ENCODE measurements at places on chromosomes 6 and 20.

DNA sequence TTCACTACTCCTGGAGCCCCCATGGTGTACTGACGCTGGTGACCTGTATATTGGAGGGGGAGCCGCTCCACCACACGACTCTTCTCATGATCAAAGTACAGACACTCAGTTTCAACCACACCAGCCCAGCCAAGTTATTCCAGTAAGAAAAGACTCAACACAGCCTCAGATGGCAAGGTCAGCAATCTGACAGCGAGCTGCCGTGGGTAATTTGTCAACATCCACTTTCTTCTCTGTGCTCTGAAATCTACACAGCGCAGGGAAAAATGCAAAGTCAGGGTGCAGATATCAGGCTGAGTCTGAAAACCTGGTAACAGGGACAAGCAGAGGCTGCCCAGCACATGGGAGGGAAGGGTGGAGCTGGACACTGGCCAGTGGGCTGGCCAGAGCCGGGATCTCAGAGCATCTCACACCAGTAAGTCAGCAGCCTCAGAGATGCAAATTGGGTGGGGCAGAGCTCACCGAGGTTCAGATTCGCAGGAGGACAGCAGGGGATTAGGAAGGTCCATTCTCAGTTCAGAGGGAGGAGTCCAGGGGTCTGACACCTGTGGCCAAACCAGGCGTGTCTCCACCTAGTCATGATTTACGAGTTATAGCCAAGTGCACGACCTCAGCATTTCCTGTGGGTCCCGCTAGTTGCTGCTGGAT, 44.5 kb upstream of the RPS6KA2 start:
- no peak for DNase-seq

DNA sequence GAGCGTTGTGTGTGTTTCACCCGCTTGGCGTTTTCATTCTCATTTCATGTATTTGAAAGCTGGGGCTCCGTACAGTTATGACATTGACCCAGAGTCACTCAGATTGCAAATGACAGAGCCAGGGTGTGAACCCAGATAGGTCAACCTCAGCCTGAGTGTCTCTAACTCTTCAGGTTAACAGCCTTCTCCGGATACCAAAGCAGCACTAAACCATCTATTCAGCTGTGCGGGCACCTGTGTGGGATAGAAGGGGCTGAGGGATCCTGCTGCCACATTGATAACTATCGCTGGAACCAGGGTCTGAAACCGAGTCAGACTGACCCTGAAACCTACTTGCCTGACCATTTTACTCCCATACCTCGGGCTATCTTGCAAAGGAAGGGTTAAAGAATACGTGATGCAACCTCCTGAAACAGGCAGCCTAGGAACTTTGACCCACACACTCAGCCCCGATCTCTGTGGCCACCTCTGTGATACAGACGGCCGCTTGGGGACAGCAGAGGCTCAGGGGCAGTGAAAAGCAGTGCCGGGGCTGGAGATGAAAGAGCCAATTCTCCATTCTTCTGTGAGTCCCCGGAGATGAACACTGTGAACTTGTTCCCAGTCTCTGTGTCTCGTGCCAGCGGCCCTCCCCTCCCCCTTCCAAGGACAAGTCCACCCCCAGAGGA, 233.5 kb upstream of the QKI start:
- DNase-seq, result no peak

GRCh38 chr6:106736502-106736901, 107.1 kb downstream of the QRSL1 start:
- DNase-seq, result no peak

DNA sequence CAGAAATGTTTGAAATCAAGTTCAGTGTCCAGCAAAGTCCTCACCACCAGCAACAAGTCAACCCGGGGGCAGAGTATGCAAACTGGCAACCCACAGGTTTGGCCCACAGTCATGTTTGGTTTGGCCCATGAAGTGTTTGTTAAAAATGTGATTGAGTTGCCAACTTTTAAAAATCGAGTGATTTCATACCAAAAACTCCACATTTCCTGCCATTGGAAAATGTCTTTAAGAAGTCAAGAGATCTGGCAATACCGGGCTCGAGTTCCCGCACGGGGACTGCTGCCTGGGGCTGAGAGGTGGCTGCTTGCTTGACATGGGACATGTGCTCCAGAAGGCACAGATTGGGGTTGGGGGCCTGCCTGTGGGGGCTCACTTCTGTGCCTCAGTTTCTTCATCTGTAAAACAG, 36.1 kb downstream of the PREX1 start:
- no peak for DNase-seq

- peak; percentile 82 for DNase-seq
These were observed 18.3 kb downstream of the ETV7 start for GRCh38 chr6:36368921-36369865.

GRCh38 chr6:5781966-5782556, 224.7 kb downstream of the NRN1 start:
- DNase-seq, result no peak

GRCh38 chr6:105272786-105273185, 93.0 kb upstream of the POPDC3 start:
- no peak for DNase-seq

GRCh38 chr6:32046450-32047083, 8.4 kb downstream of the CYP21A2 start:
- no peak for DNase-seq

GRCh38 chr6:11366183-11366933, 133.9 kb upstream of the NEDD9 start:
- no peak for DNase-seq

DNA sequence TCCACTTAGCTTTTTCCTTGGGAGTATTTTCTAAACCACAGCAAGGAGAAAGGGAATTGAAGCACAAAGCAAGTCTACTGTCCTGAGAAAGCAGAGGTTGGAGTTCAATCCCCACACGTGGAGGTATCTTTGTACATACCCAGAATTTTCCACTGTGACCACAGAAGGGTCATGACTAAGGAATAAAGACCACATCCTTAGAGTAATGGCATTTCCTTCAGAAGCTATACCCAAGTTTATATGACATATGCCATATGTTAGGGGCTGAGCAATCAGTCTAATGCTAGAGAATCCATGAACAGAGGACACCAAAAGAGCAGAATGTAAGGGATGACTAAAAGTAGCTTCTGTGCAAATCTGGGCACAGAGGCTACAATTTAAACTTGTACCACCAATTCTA, 46.4 kb downstream of the ATG5 start:
- DNase-seq, result no peak

DNA sequence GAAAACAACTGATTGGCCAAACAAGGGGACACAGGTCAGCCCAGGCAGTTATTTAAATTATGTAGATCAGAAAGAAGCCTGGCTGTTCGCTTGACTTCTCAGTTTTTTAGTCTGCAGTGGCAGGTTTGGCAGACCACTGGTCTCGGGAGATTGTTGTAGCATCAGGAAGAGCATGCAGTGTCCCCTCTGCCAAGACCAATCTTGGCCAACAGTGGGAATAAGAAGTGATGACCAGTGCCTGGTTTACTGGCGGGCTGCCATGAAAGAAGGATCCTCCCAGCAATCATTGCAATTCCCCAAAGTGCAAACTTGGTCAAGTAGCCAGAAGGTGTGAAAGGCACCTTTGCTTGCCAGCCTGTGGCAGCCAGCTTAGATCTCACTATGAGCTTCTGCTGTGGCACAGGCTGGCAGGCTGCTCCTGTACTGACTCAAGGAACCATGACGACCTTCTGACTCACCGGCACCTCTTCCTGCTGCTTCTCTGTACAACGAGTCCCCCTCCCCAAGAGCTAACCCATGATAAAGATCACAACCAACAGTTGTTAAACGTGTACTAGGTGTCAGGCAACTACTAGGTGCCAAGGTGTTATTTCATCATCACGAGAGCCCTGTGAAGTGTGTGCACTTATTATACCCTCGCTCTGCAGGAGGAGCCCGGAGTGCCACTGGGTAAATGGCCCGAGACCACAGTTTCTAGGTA, 76.8 kb upstream of the DUSP22 start:
- no peak for DNase-seq

DNA sequence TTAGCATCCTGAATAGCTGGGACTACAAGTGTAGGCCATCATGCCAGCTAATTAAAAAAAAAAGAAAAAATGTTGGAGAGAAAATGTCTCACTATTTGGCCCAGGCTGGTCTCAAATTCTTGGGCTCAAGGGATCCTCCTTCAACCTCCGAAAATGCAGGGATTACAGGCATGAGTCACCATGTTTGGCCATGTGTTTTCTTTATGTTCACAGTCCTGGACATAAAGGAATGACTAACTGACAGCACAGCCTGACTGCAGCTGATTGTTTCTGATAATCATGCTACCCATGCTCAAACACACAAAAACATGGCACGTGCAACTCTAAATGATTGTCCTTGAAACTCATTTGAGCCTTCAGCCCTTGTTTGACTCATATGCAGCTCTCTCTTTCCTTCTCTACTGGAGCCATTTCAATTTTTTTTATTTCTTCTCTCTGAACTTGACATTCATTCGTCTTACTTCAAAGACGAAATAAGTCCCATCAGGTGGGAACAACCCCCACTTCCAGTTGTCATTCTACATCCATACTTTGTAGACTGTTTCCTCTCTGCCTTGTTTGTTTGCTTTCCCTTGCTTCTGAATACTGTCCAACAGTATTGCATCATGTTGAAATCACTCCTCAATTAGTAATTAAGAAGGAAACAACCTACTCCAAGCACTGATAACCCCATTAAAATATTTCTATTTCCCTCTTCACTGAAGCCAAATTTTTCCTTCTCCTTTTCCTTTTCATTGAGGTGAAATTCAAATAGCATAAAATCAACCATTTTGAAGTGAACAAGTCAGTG, 413.0 kb downstream of the BMP2 start:
- DNase-seq, result no peak

DNA sequence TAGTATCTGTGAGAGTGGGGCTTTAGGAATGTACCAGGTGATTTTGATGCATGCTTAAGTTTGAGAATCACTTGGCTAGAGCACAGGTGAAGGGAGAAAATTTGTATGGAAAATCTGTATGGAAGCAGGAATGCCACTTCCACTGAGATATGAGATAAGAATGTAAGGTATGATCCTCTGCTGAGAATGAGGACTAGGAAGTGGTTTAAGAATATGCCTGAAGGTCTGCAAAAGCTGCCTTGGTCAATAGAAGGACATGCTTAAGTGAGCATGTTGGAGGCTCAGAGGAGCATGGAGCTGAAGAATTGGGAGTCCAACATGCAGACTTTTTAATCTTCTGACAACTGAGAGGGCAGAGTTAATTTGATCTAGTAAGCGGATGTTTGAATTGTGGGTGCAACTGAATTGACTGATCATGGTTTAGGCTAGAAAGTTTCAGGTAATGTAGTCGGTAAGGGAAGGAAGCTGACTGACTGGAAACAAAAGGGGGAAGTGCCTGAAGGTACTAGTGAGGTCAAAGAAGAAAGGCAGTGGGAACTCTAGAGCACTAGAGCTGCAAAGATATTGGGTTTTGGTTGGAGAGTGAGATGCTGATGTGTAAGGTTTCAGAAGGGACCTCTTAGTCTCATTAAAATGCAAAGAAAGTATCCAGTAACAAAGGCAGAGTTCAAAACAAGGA, 28.6 kb upstream of the NOTCH4 start:
- no peak for DNase-seq

GRCh38 chr20:50210066-50210619, 19.5 kb downstream of the CEBPB start:
- DNase-seq, result no peak

- DNase-seq, result peak; percentile 23
These were observed 287.1 kb upstream of the PRDM1 start for GRCh38 chr6:105799056-105799455.

DNA sequence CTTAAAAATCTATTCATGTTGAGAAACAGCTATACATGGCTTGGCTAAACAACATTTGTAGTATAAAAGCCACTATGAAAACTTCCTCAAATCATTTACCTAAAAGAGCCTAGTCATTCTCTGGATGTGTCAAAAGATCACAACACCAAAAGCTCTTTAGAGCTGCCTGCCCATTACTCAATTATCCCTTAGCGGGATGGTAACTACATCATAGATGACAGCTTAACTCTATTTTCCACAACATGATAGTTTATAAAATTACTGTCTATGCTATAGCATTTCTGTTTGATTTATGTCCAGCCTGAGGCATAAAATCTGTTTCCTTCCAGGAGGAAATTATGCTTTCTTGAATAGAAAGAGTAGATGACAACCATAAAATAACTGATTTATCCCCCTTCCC, 777.6 kb upstream of the HS3ST5 start:
- DNase-seq, result no peak

- no peak for DNase-seq
These were observed 669.4 kb downstream of the TFAP2A start for GRCh38 chr6:9745476-9745875.

GRCh38 chr6:36963451-36964290, 9.1 kb downstream of the PI16 start:
- no peak for DNase-seq

DNA sequence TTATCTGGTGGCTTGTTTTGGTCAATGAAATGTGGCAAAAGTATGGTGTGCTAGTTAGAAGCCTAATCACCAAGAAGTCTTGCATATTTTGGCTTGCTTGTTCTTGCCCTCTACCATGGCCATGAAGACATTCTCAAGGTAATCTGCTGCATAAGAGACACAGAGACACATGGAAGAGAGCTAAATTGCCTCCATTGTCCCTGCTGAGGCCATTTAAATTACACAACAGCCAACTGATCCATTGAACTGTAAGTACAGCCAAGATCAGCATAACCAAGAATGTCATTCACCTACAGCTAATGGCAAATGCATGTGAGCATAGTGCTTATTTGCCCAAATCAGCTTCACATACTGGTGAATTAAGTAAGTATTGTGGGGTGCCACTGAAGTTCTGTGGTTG, 603.8 kb downstream of the FRK start:
- DNase-seq, result no peak

DNA sequence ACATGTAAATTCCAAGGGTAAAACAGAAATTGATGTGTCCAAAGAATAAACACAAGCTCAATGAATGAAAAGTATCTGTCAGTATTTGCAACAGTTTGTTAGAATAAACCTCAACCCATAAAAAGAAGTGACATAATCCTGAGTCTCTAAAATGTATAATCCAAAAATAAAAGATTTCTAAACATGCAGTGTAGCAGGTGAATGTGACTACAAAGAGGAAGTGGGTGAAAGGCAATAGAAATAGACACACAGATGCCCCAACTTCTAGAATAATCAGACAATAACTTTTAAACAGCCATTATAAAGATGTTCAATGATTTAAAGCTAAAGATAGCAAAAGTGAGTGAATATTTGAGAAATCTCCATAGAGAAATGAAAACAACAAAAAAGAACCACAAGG, 1009.2 kb upstream of the GJE1 start:
- DNase-seq, result no peak

DNA sequence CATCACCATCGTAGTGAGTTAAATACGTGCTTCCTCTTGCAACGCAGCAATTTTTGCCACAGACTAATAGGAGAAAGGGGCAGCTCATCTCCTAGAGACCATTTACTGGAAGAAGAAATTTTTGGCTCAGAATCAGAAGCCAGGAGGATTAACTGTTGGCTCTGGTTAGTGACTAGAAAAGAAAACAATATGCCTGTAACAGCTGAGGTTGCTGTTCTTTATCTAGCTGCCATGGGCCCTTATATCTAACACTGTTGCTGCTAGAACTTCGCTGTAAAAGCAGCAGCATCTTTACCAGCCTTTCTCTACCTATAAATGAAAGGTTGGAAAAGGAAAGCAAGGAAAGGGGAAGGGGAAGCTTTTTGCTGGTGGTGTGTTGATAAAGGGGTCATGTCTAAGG, 65.9 kb downstream of the FAM135A start:
- no peak for DNase-seq

Data from Kasumi-1 (cell line).